Activated gamma-delta T cell (primary cell): ENCODE measurements at places on chromosomes 7 and 10.

DNA sequence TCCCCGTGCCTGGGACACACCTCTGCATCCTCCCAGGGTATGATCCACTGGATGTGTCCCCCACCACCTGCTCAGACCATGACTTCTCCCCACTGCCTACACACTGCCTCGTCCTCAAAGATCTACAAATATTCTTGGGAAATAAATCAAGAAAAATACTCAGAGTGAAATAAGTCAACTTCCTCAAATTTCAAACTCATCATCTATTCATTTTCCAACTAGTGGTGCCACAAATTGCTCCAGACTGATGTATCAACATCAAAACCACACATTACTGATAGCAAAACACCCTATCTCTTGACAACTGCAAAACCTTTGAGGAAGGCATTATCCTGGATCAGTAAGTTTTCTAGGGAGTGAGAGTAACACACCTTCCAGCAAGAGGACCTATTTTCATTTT is 87.7 kb downstream of the GRB10 start:
- DNase-seq, result no peak

GRCh38 chr7:42624471-42624870 is 287.4 kb downstream of the C7orf25 start:
- no peak for DNase-seq

DNA sequence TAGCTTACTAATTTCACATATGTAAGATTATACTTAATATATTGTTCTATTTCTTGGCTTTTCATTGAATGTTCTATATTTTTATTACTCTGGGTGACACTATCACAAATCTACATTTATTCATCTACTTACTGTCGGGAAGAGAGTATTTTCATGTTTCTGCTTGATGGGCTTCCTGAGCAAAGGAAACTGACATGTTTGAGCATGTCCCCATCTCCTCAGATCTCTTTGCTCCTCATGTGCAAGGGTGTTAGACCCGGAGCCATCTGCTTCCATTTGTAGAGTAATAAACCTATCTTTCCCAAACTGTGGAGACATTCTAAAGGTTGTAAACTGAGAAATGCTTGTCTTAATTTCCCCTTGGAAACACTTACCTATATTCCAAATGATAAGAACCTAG is 103.5 kb downstream of the LSMEM1 start:
- no peak for DNase-seq

DNA sequence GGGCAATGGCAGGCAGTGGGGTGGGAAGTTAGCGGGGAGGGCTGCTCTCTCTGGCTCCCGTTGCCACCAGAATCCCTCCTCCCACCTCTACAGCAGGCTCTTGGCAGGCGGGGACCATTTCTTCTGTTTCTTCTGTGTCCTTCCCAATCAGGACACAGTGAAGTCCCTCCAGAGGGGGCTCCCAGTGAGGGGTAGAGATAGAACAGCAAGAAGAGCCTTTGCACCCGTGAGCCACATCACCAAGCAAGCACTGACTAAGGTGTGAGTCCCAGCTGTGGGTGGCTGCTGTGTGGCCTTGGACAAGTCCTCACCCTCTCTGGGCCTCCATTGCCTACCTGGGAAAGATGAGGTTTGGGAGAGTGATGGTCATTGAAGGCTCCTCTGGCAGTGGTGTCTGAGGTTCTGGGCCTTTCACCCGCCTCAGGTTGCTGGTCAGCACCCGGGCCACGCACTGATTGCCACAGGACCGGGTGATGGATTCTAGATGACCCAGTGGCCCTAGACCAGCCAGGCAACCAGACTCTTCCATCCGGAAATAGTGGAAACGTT is 26.0 kb upstream of the PCBD1 start:
- no peak for DNase-seq

DNA sequence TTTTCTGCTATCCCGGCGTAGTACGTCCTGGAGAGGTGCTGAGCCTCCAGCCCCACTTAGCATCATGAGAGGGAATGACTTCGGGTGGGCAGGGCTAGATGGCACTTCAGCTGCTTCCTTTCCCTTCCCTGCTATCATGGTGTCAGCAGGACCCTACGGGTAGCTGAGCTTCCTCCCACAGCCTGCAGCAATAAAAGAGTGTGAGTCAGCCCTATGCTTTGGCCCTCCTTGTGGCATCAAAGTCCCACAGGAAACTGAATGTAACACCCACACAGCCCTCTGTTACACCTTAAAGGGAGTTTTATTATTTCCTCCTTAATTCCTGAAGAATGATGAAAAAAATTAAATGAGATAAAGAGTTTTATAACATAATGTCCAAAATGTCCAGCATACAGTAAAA is 458.1 kb downstream of the RPS24 start:
- no peak for DNase-seq
